ENCODE measurements at places on chromosomes 3 and 15.

DNA sequence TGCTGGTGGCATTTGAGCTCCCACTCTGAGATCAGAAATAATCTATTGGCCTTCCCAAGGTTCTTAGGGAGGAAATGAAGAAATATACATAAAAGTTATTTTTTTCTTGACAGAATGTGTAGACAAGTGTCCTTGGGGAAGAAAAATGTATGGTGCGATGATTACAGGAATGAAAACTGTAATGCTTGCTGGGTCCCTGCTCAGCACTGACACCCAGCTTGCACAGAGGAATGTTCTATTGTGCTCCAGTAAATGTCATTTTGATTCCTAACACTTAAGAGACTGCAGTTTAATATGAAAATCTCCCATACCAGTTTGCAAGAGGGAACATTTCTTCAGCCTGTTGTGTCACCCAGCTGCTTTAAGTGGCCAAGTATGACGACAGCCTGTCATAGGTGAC is 271.3 kb upstream of the TPM1 start:
- DNase-seq: no peak

- DNase-seq: no peak
Observed at GRCh38 chr3:49992326-49992725, 52.4 kb downstream of the RBM6 start.

- no peak for DNase-seq
Observed at GRCh38 chr15:42185801-42186200, 22.3 kb downstream of the VPS39 start.

- DNase-seq: no peak
Observed at GRCh38 chr3:186502966-186503712, 41.0 kb downstream of the CRYGS start.

DNA sequence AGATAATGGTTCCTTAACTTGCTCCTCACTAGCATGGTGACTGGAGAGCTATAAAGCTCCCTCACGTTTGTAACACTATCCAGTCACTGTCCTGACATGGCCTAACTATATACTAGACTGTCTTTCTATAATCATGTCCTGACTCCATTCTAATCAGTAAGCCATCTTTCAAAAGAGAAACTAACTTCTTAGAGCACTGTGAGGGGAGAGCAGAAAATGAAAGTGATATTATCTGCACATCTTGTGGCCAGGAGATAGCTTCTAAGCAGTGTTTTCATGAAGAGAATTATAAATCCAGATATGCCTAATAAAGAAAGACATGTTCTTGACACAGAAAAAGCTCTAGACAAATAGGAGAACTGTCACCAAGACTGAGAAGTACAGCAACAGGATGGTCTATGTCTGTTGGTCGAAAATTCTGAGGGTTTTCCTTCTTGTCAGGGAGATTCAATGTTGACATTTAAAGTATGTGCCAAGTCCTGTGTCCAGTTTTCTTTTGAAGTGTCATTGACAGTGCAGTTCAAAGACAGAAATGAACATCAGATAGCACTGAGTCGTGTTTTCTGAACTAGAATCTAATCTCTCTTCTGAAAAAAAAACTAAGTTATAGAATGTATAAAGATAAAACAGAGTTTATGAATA is 230.6 kb upstream of the PEX5L start:
- DNase-seq: no peak
